ENCODE measurements at places on chromosomes 6 and 20. TPM values are rescaled to one million over a fixed set of nuclear protein-coding genes. Genes with fewer than 3 reads are reported as not detected.

DNA sequence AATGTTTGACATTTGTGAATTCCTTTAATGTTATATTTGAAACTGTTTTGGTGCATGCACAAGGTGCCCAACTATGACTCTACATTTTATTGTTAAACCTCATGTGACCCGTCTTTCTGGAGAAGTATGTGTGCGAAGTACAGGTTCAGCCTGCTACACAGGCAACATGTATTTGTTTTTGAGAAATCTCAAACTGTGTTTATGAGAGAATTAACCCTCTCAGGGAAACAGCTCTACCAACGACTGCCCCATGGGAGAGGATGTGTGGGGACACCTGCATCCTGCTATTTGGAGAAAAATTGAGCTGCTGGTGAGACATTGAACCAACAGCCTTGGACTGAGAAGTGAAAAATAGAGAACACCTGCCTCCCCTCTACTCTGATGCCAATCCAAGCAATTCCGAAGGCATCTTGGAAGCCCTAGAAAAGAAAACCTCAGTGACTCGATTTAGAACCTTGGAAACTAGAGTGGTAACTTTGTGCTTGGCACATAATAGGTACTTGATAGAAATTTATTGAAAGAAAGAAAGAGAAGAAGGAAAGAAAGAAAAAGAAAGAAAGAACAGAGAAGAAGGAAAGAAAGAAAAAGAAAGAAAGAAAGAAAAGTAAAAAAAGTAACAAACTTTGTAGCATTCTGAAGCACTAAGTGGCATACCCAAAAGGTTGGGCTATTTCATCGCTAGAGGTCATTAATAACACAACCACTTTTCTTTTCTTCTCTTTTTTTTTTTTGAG is 2.9 kb upstream of the AKAP12 start:
- DNase-seq, result no peak

GRCh38 chr6:70289299-70289698 is 13.6 kb downstream of the COL9A1 start:
- no peak for DNase-seq

DNA sequence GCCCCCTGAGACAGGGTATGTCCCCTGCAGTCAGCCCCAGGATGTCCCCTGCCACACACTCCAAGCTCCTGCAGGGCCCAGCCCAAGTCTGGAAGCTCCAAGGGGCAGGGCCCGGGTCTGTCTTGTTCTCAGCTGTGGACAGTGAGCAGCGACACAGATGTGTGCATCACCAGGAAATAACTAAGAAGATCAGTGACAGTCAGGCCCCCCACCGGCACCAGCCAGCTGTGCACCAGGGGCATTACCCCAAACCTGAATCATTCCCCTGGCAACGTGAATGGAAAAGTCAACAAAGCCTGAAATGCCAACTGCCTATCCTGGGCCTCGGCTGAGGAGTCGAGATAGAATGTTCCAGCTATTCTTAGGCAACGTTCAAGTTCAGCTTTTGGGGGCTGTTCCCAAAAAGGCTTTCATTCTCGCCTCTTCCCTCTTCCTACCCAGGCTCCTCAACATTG is 105.0 kb downstream of the PREX1 start:
- no peak for DNase-seq

- DNase-seq, result peak; percentile 91
These were observed at the start of gene TRIM38 for GRCh38 chr6:25962149-25963127. TRIM38 (plus strand) TSS chr6:25962802; CDS start chr6:25966523, 3,721 bp downstream.

DNA sequence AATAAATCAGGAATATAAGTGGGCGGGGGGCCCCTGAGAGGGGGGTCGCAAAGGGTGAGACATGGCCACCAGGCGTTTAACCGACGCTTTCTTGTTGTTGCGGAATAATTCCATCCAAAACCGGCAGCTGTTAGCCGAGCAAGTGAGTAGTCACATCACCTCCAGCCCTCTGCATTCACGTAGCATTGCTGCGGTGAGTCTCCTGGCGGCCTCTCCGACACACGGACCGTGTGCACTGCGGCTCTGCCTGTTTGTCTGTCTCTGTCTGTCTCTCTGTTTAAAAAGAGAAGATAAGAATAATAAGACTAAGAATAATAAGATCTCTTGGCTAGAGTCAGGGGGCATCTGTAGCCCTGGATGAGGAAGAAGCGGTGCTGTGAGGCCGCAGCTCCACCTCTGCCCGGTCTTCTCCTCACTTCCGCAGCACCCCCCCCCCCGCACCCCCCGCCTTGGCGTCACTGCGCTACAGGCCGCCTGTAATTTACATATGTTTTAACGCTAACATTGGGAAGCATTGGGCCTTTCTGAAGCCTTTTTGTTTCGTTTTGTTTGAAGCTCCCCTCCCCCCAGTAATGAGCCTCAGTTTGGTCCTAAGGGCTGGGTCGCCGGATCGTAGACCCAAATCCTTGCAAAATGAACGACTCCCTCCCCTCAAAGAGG is 993 bp downstream of the STX16 start:
- DNase-seq, result peak; percentile 85

- peak; percentile 85 for DNase-seq
These were observed 19.0 kb downstream of the DLL1 start for GRCh38 chr6:170271771-170272314.

- DNase-seq, result no peak
These were observed 309.2 kb downstream of the NRN1 start for GRCh38 chr6:5697508-5697907.

DNA sequence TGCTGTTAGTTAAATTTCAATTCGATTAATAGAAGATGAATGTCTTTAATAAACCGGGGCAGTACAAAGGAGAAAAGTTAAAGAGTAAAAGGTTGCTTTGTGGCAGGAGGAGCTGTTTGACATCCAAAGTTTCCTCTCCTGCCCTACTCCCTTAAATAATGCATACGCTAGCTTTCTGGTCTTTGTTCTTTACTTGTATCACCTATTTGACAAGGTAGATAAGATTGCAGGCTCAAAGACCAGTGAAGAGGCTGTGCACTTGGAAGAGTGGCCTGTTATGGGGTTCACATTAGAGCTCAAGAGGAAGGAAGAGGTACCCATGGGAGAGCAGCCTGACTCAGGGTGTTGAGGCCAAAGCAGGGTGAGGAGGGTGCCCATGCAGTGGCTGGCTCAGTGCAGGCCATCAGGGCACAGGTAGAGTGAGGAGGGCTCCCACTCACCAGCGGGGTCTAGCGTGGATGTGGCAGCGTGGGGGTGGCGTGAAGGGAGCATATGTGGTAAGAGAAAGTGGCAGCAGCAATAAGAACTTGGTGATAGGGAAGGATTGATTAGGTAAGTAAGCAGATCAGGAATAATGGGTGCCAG is 29.3 kb upstream of the KLHL31 start:
- DNase-seq, result no peak

- DNase-seq, result no peak
These were observed at the start of gene BNIP5 for GRCh38 chr6:36336779-36337241. BNIP5 (minus strand) TSS chr6:36336888; CDS start chr6:36330690, 6,198 bp downstream.

GRCh38 chr6:17237246-17237645 is 43.9 kb upstream of the RBM24 start:
- DNase-seq, result no peak

DNA sequence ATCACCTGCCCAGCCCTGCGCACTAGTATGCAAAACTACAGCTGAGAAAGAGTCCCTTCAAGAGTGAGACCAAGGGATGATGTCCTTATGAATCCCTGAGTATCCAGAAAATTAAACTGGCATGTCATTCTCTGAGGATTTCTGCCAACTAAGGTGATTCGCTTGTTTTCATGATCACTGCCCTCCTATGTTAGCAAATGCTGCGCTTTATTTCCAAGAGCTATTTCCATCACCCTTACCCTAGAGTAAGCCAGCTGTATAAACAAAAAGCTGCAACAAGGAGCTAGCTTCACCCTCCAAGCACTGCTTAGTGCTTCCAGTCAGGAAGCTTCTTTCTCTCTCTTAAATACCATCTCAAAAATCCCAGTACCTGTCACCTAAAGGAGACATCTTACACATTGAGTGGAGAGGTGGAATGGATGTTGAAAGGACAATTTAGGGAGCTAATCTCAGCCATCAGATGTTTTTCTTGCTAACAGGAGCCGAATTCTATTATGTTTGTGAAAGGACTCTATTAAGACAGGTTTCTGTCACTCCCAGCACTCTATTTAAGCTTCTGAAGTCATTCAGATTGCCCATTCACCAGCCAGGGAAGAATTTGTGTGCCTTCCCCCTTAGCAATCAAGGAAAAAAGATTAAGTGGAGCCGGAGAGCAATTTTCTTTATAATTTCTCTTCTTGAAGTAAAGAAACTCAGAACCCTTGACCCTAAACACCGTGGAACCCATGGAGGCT is 322.2 kb downstream of the NRN1 start:
- no peak for DNase-seq

DNA sequence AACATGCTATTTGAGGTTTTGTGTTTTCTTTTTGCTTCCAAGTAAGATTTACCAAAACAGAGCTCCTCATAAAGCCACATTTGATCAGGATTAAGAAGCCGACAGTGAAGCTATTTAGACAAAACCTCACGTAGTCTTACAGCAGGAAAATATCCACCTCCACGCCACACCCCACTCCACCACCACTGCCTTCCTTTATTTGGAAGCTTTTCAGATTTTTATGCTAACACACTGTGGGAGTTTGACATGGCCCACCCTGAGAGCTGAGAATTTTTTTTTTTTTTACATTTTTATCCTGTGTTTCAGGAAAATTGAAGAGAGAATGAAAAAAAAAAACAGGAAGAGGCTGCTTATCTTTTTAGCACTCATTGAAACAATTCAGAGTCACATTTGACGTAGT is 104.8 kb upstream of the MC3R start:
- DNase-seq, result no peak

- no peak for DNase-seq
These were observed 100.6 kb downstream of the DACT2 start for GRCh38 chr6:168218785-168219566.

DNA sequence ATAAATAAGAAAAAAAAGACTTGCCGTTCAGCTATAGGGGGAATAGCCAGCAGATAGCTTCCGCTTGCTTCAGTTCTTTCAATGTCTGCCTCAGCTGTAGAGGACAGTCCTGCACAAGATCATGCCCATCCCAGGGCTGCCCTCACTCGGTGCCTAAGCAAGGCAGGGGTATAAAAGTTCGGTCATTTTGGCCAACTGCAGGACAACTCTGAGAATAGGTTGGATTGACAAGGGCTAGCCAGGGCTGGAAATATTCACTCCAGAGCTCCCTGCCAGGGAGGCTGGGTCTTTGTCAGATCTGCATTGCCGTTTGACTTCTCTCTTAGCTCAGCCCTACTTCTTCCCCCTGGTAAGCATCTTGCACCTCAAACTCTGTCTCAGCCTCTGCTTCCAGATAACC is 8.4 kb downstream of the PROCR start:
- no peak for DNase-seq

- DNase-seq, result no peak
These were observed 131.2 kb upstream of the TSHZ2 start for GRCh38 chr20:52841003-52841402.

- DNase-seq, result no peak
These were observed 16.8 kb upstream of the PTGIS start for GRCh38 chr20:49584418-49585382.

GRCh38 chr6:108497883-108498282 is 62.8 kb upstream of the FOXO3 start:
- peak; percentile 34 for DNase-seq

- DNase-seq, result no peak
These were observed 93.1 kb downstream of the HFE start for GRCh38 chr6:26180346-26180745.

DNA sequence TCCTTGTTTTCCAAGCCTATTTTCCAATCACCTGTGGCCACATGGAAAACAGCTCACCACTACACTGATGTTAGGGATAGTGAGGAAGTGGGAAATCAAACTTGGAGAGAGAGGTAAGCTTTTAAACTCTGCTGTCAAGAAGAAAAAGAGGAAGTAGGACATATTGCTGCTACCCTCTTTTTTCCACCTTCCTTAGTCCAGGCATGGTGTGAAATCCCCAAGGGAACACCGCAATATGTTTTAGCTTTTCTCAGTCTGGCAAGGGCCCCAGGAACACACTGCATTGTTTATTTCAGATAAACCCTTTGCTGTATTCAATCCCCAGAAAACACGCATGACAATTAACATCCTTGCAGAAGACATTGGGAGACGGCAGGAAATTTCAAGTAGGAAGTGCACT is 61.3 kb downstream of the HS3ST5 start:
- DNase-seq, result no peak

DNA sequence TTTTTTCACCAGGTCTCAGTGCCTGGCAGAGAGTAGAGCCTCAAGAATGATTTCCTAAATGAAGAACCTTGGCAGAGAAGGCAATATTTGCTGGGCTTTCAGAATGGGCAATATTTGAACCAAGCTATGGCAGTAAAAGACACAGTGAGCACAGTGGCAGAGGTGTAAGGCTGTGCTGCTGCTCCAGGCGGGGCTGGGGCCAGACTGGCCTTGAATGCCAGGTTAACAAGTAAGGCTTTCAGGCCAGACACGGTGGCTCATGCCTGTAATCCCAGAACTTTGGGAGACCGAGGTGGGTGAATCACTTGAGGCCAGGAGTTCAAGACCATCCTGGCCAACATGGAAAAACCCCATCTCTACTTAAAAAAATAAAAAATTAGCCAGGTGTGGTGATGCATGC is 8.5 kb upstream of the MYL9 start:
- no peak for DNase-seq

GRCh38 chr20:50048420-50049166 is 64.4 kb downstream of the UBE2V1 start:
- peak; percentile 16 for DNase-seq

The LY6G6D gene
- not detected for total RNA-seq

The ME1 gene
- not detected for total RNA-seq

The APOM gene
- 3.9 TPM for total RNA-seq

The MOXD1 gene
- total RNA-seq, result not detected

The FRK gene
- total RNA-seq, result 0.02 TPM

The GJA10 gene
- not detected for total RNA-seq

The TPD52L1 gene
- total RNA-seq, result not detected

The ANKRD66 gene
- not detected for total RNA-seq

The SLC22A2 gene
- total RNA-seq, result not detected

The ZNF311 gene
- total RNA-seq, result 0.65 TPM

The CENPB gene
- 85.6 TPM for total RNA-seq
